Motor neuron (in vitro differentiated cells): ENCODE measurements at places on chromosomes 7 and 10.
A peak's percentile ranks its signal among the peaks of the same experiment; 100 is the strongest.

GRCh38 chr7:38978491-38978890 is 782 bp downstream of the POU6F2 start:
- ATAC-seq, result peak; percentile 67

- no peak for ATAC-seq
Observed at GRCh38 chr10:111578076-111578475, 501.2 kb downstream of the ADRA2A start.

GRCh38 chr7:68965351-68965750 is 632.9 kb upstream of the AUTS2 start:
- no peak for ATAC-seq

DNA sequence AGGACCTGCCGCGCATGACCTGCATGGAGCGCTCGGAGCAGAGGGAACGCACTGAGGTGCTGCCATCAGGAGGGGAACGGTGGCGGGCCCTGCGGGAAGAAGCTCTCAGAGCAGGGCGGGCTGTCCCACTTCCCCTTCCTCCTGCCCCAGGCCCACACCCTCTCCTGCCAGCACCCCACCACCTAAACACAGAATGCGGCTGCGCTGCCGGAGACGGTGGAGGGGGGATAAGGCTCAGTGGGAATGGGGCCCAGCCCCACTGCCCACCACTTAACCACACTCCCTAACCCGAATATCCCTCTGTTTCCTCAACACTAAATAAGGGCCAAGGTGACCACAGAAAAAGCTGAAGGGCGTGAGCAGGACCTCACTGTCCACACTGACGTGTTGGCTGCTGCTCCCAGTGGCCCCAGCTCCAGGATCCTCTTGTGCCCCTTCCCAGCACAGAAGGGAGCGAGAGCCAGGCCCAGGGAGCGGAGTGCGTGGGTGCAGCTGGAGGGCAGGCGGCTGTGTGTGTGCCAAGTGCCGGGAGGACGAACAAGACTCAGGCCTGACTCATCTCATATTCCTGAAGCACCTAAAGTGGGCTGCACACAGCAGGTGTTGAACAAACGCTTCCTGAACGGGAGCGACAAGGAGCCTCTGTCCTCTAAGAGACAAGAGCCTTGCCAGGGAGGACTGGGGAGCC is 116.8 kb downstream of the MAD1L1 start:
- no peak for ATAC-seq
